Fibroblast of skin of left biceps (primary cell): ENCODE measurements at places on chromosomes 7 and 10.

DNA sequence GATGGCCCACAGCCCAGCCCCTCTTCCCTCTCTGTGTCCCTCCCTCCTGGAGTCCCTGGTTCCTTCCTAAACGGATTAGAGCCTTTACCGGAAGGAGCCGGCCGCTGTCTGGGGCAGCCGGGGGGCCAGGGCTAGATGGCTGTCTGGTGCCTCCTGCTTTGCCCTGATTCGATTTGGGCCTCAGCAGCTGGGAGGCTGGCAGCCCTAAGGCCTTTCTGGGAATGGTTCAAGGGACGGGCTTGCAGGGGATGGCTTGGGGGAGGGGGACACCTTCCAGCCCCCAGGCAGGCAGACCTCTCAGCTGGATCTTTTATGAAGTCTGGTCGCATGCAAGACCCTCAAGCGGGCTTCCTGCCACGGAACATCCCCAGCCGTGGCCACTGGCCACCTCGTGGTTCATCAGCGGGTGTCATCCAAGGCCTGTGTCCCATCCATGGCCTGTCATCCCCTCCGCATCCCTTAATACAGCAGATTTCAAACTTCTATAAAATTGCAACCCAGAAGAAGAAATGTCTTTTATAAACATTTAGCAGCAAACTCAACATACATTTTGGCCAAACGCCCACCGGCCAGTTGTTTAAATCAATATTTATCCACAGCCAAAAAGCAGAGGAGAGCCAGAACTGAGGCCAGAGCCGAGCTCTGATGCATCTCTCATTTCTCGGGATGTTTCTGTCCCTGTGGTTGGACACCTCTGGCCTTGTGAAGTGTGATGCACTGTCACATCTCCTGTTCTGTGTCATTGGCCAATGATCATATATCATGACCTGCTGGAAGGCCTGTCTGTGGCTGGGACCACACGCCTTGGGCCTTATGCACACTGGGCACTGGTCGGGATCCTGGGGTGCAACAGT is 52.0 kb downstream of the GTF2IRD1 start:
- DNase-seq: no peak

- no peak for DNase-seq
These were observed 247.0 kb downstream of the SNX10 start for GRCh38 chr7:26538689-26539088.

DNA sequence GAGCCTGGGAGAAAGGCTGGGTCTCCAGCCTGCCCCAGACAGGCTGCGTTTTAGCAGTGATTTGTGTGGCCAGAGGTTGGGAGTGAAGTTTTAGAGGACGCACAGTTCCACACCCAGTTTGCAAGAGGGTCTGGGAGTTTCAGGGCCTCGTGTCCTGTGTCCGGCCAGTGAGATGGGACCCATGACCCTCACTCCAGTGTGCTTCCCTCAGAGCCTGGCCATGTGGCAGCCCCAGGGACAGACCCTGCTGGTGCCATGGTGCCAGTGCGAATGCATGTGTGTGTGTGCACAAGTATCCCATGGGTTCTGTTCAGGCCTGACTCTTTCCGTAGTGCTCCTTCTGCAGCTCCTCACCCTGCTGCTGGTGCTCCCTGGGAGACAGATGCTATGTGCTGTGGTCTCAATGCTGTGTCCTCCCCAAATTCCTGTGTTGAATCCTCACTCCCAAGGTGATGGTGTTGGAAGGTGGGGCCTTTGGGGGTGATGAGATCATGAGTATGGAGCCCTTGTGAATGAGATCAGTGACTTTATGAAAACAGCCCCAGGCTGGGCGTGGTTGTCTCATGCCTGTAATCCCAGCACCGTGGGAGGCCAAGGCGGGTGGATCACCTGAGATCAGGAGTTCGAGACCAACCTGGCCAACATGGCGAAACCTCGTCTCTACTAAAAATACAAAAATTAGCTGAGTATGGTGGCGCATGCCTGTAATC is 16.5 kb downstream of the ECHDC3 start:
- DNase-seq: no peak

GRCh38 chr10:63344269-63344668 is 121.5 kb downstream of the JMJD1C start:
- no peak for DNase-seq

GRCh38 chr10:119526621-119527592 is 15.6 kb downstream of the RGS10 start:
- no peak for DNase-seq

DNA sequence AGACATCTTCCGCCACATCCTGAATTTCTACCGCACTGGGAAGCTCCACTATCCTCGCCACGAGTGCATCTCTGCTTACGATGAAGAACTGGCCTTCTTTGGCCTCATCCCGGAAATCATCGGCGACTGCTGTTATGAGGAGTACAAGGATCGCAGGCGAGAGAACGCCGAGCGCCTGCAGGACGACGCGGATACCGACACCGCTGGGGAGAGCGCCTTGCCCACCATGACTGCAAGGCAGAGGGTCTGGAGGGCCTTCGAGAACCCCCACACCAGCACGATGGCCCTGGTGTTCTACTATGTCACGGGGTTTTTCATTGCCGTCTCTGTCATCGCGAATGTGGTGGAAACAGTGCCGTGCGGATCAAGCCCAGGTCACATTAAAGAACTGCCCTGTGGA is 1.9 kb downstream of the KCND2 start:
- DNase-seq: no peak

DNA sequence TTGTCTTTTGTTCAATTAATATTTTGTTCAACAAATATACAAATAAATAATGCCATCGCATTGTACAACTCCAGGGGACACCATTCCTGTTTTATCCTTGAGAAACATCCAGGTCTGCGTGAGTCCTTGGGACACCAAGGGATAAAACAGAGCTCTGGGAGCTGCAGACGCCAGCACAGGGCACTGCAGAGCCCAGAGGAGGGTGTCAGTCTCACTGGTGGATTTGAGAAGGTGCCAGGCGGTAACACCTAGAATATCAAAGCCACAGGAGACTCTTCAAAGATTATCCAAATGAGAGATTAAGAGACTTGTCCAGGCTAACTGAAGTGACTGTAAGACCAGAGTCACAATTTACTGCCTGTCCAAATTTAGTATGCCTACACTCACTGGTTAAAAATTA is 55.3 kb downstream of the TEX36 start:
- DNase-seq: no peak

- DNase-seq: peak; percentile 7
These were observed 185.9 kb downstream of the RAB11FIP2 start for GRCh38 chr10:117860823-117861222.

- peak; percentile 74 for DNase-seq
These were observed 82.7 kb upstream of the C1GALT1 start for GRCh38 chr7:7099584-7100014.

DNA sequence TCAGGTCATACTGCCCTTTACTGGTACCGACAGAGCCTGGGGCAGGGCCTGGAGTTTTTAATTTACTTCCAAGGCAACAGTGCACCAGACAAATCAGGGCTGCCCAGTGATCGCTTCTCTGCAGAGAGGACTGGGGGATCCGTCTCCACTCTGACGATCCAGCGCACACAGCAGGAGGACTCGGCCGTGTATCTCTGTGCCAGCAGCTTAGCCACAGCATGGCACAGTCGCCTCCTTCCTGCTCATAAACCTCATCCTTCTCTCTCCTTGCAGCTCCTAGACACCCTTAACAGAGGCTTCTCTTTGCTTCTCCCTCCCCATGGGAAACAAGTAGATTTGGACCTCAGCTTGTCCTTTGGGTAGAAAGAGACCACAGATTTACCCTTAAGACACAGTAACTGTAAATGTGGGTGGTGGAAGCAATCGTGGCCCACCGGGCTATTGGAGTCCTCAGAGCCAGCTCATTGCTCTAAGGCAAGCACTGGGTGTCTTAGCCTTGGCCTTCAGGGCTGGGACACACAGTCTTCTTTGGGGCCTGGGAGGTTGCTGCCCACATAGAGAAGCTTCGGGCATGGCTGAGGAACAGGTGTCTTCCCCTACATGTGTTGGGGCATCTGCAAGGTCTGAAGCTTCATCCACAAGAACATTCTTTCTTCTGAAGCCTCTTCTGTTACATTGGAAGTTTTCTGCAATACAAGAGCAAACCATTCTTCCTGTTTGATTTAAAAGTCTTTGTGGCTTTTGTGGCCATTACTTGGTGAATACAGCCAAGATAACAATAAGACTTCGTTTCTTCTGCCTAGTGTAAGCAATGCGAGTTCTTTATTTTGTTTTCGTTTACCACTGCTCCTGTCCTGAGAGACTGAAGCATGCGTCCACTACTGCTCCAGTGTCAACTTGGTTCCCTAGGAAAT is 95.5 kb upstream of the PRSS58 start:
- no peak for DNase-seq

- no peak for DNase-seq
These were observed 1.7 kb downstream of the ADAM8 start for GRCh38 chr10:133274751-133275683.

- DNase-seq: no peak
These were observed 320.4 kb downstream of the KCNMA1 start for GRCh38 chr10:77317221-77317620.

GRCh38 chr10:14146501-14146900 is 184.2 kb downstream of the FRMD4A start:
- no peak for DNase-seq

GRCh38 chr7:113519472-113519871 is 399.3 kb downstream of the PPP1R3A start:
- no peak for DNase-seq

DNA sequence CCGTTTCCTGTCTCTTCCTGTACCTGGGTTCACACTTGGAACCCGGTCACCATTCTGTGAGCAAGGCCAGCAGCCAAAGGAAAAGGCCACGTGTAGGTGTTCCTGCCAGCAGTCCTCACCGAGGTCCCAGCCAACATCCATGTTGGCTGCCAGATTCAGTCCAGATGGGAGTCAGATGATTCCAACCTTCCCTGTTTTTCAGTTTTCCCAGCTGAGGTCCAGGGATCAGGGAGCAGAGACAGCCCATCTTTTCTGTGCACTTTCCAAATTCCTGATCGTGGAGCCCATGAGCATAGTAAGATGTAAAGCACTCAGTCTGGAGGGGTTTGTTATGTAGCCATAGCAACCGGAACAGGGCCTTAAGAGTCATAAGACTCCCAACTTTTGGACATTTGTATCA is 3.9 kb upstream of the PVRIG start:
- no peak for DNase-seq

DNA sequence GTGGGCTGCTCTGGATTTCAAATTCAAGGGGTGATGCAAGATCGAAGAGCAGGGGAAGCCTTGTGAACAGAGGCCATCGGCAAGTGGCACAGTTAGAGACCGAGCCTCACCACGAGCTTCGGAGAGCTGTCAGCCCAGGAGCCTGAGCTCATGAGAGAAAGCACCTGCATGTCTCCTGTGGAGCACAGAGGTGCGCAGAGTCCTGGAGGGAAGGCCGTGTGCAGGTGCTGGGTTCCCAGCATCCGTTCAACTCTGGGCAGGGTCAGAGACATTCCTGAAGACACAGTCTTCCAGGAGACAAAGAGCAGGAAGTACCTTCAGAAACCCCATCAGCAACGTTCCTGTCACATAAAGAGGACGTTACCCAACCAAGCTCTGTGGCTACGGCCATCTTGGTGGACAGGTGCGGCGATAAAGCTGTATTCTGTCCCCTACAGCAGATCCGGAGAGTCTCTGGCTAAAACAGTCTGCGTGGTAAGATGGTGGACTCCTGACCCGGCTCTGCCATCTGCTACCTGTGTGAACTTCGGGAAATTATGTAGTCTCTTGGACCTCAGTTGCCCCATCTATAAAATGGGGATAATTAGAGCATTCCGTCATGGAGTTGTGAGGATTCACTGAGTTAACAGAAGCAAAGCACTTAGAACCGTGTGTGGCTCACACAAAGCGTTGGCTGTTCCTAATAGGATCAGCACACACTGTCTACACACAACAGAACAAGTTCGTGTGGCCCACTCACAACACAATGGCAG is 40.6 kb downstream of the NOD1 start:
- no peak for DNase-seq

GRCh38 chr7:132200141-132200540 is 376.1 kb downstream of the PLXNA4 start:
- DNase-seq: no peak

- no peak for DNase-seq
These were observed 713.1 kb downstream of the GATA3 start for GRCh38 chr10:8767591-8767990.

GRCh38 chr10:69214666-69215131 is 5.4 kb upstream of the HKDC1 start:
- DNase-seq: no peak

- DNase-seq: no peak
These were observed 143.8 kb downstream of the ZNF22 start for GRCh38 chr10:45144326-45145070.

DNA sequence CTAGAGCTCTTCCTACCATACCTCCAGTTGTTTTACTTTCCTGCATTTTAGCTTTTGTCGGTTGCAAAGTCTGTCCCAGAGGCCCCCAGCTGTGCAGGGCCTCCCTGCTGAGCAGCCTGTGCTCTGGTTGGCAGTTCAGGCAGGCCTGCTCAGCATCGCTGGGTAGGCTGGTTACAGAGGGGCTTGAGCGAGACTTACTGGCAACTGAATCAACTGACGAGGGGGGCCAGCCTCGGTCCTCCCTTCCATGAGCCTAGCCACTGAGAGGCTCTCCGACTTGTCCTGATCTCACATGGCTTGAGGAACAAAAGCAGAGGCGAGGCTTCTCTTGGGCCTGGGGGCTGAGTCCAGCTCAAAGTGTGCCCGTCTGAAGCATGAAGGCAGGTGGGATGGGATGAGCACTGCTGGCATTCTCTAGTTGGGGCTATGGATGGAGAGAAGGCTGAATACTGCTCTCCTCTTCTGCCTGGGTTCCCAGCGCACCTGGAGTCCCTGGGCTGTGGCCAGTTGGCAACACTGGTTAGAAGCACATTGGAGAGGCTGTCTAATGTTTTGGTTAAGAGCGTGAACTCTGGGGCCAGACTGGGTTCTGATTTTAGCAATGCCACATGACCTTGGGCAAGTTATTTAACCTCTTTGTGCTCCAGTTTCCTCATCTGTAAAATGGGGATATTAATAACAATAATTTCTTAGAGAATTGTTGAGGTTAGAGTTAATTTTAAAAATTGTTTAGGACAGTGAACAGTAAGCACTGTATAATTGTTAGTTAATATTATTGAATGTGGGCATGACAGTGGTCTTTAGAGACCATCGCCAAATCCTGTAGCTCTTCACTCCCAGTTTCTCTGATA is 6.9 kb upstream of the SFRP5 start:
- DNase-seq: no peak

DNA sequence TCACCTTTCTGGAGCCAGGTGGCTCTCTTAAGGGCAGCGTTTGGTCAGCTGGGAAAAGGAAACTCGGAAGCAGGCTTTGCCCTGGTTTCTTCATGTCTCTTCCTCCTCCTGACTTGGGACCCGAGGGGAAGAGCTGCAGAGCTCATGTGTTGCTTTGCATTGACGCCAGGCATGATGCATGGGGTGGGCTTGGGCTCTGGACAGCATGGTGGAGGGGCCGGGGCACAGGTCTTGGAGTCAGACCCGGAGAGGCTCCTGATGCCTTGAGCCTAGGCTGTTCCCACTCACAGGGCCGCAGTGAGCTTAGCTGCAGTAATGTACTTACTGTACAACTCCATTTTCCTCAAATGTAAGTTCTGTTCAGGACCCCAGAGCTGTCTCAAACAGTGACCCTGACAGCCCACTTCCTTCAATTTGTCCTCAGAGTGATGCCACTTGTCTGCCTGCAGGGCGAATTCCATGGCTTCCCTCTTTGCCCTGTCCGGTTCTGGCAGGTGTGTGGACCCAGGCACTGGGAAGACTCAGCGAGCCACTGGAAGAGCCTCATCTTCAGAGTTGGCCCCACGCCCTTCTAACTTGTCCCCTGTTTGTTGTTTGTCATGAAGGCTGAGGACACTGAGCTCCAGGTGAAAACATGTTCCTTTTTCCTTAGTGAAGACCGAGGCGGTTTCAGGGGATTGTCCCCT is 50.2 kb downstream of the ZNF467 start:
- no peak for DNase-seq
